ENCODE measurements at places on chromosomes 5 and 9.

DNA sequence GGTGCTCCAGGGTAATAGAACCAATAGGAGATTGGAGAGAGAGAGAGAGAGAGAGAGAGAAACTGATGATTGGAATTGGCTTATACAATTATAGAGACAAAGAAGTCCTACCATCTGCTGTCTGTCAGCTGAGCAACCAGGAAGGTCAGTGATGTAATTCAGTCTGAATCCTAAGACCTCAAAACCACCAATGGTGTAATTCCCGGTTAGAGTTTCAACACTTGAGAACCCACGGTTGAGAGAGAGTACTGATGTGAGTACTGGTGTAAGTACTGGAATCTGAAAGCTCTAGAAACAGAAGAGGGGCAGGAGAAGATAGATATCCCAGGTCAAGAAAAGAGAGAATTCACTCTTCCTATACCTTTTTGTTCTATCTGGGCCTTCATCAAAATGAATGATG is 775.8 kb downstream of the EFNA5 start:
- no peak for DNase-seq

DNA sequence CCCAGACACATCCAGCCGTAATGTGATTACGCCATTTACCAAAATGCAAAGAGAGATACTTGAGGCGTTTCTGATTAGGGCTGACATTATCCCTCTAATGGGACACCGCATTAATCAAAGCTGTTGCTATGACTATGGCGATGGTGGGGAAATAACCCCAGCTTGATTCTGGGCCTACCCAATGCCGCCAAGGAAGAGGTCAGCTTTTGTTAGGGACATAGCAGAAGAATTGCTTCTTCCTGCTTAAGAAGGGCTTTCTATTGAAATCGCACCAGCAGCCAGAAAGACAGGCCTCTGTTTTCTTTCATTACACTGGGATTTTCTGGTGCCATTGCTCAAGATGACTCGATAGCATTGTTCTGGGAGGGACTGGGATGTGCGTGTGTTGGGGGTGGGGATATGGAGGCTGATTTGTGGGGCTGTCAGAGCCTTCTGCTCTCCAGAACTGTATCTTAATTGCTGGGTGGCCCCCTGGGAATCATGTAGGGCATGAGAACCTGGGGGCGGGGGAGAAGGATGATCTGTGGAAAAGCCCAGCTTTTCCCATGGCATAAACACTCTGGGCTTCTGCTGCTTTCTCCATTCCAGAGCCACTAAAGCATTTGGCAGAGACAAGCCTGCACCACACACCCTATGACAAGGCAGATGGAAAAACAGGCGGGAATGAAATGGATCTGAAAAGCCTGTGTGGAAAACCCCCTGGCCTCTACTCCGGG is 106.5 kb upstream of the RAD23B start:
- DNase-seq, result no peak

DNA sequence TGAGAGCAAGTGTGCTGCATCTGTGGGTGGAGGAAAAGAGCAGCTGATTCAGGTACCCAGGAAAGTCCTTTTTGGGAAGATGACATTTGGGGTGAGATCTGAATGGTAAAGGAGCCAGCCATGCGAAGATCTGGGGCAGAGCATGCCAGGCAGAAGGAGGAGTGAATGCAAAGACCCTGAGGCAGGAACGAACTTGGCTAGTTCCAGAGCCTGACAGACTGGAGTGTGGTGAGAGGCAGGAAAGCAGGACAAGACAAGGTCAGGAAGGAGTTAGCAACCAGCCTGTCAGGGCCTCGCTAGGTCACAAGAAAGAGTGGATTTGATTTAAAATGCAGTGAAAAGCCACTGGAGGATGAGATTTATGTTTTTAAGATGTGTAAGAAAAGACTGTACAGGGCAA is 28.2 kb downstream of the RGS7BP start:
- no peak for DNase-seq

- no peak for DNase-seq
These were observed 42.5 kb downstream of the STXBP1 start for GRCh38 chr9:127654619-127655018.

- peak; percentile 56 for DNase-seq
These were observed 120.2 kb downstream of the SEMA6A start for GRCh38 chr5:116454417-116454927.
